Muscle of leg (tissue), 16 donors: ENCODE measurements at places on chromosomes 16 and 17. TPM values are rescaled to one million over a fixed set of nuclear protein-coding genes. Genes with fewer than 3 reads are reported as not detected.

Gene TPSD1
- 0.30 TPM for polyA plus RNA-seq

Gene LGALS9C
- polyA plus RNA-seq, result not detected

Gene ABCC11
- polyA plus RNA-seq, result 0.09 TPM

Gene ABCC12
- 0.33 TPM for polyA plus RNA-seq

Gene IQCK
- 15.2 TPM for polyA plus RNA-seq

Gene YPEL3
- 27.2 TPM for polyA plus RNA-seq

Gene NAGS
- 0.53 TPM for polyA plus RNA-seq
